ENCODE measurements at places on chromosomes 1 and 21. TPM values are rescaled to one million over a fixed set of nuclear protein-coding genes. Genes with fewer than 3 reads are reported as not detected.

The APOBEC4 gene
- not detected for total RNA-seq

The DIO1 gene
- total RNA-seq, result not detected

The TMEM82 gene
- total RNA-seq, result not detected

The LRRC53 gene
- not detected for total RNA-seq

The SRSF11 gene
- total RNA-seq, result 228 TPM

The INSRR gene
- total RNA-seq, result 0.40 TPM

The SELENBP1 gene
- 71.9 TPM for total RNA-seq

The EPHB2 gene
- 22.6 TPM for total RNA-seq

The FAM229A gene
- total RNA-seq, result 12.0 TPM

The KIF17 gene
- 2.4 TPM for total RNA-seq

The TRIM63 gene
- total RNA-seq, result 0.18 TPM

The PCSK9 gene
- 8.6 TPM for total RNA-seq

The YOD1 gene
- 15.3 TPM for total RNA-seq

The REG4 gene
- total RNA-seq, result not detected

The RSPO1 gene
- total RNA-seq, result 0.13 TPM
